ENCODE measurements at places on chromosomes 3 and 15. TPM values are rescaled to one million over a fixed set of nuclear protein-coding genes. Genes with fewer than 3 reads are reported as not detected.
A peak's percentile ranks its signal among the peaks of the same experiment; 100 is the strongest.

GRCh38 chr3:172644258-172644657 is 66.6 kb downstream of the NCEH1 start:
- H3K4me3 ChIP-seq, result no peak overlapping the region
- DNase-seq, result no peak
- no peaks in the 10 kb centered on the region for H3K27me3 ChIP-seq
- no peak overlapping the region for H3K27ac ChIP-seq

The KNG1 gene
- 0.36 TPM for total RNA-seq

- no peak overlapping the region for H3K27ac ChIP-seq
- H3K4me1 ChIP-seq, result no peaks in the 10 kb centered on the region
- H3K4me3 ChIP-seq, result no peak overlapping the region
- no peak for DNase-seq
Measured at GRCh38 chr15:39672666-39673065, 91.8 kb downstream of the THBS1 start.

The ASB14 gene
- 26.2 TPM for total RNA-seq

DNA sequence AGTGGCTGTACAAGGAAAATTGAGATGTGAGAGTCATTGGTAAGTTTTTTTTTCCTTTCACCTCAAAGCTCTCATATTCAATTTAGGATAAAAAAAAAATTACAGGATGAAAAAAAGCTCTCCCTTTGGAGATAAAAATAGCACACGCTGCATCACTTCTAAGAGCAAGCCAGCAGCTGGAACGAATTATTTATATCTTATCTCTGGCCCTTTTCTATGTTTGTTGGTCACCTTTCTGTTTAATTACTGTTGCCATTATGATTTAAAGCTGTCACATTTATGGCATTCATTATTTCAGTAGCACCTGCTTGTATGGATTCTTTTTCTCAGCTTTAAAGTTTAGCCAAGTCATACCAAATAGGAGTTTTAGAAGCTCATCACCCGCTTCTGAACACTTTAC is 171.6 kb upstream of the PDZRN3 start:
- H3K4me3 ChIP-seq, result no peak overlapping the region
- H3K27ac ChIP-seq, result peak overlapping the region; percentile 59
- no peaks in the 10 kb centered on the region for H3K4me1 ChIP-seq
- DNase-seq, result no peak
- no peaks in the 10 kb centered on the region for H3K36me3 ChIP-seq
- H3K27me3 ChIP-seq, result no peaks in the 10 kb centered on the region

DNA sequence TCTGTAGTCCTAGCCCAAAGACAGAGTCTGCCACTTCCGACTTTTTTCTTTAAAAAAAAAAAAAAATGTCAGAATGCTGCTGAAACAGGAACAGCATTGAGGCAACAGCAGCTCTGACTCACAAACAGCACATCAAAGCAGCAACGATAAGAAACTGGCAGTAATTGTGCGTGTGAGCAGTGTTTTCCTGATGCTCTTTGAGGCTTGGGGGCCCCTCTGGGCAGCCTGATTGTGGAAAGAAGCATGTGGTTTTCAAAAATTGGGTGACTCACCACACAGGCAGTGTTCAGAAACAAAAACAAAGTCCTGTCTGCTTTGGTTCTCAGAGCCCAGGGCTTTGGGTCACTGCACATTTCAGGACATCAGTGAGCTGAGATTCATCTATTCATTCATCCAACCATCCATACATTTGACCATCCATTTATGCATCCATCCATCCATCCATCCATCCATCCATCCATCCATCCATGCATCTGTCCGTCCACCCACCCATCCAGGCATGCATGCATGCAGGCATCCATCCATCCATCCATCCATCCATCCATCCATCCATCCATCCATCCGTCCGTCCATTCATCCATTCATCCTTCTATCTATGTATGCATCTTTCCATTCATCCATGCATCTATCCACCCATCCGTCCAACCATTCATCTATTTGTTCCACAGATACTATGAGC is 308.4 kb downstream of the RPLP1 start:
- no peaks in the 10 kb centered on the region for H3K36me3 ChIP-seq
- no peak overlapping the region for H3K27ac ChIP-seq
- H3K4me1 ChIP-seq, result no peaks in the 10 kb centered on the region
- no peaks in the 10 kb centered on the region for H3K27me3 ChIP-seq

DNA sequence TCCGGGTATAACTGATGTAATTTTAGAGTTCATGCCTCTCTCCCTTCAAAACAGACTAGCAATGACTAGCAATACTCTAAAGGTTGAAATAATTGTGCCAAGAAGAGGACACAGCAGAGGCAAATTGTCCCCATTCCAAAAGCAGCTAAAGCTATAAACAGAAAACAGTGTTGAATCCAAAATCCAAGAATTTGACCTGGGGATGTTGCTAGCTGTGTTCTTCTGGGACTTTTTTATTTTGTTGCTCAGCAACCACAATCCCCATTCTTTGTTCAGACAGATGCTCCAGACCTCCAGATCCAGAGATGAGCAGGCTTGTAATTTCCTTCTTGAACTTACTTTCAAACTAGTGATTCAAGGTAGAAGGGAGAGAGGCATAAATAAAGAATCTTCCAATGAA is 191.5 kb downstream of the FOXB1 start:
- H3K4me1 ChIP-seq, result no peaks in the 10 kb centered on the region
- DNase-seq, result no peak
- H3K27me3 ChIP-seq, result no peaks in the 10 kb centered on the region

Data from heart right ventricle (tissue), 16 donors.